ENCODE measurements at places on chromosomes 5 and 9.

- no peak for DNase-seq
Measured at GRCh38 chr5:54206580-54207229, 103.7 kb downstream of the ARL15 start.

DNA sequence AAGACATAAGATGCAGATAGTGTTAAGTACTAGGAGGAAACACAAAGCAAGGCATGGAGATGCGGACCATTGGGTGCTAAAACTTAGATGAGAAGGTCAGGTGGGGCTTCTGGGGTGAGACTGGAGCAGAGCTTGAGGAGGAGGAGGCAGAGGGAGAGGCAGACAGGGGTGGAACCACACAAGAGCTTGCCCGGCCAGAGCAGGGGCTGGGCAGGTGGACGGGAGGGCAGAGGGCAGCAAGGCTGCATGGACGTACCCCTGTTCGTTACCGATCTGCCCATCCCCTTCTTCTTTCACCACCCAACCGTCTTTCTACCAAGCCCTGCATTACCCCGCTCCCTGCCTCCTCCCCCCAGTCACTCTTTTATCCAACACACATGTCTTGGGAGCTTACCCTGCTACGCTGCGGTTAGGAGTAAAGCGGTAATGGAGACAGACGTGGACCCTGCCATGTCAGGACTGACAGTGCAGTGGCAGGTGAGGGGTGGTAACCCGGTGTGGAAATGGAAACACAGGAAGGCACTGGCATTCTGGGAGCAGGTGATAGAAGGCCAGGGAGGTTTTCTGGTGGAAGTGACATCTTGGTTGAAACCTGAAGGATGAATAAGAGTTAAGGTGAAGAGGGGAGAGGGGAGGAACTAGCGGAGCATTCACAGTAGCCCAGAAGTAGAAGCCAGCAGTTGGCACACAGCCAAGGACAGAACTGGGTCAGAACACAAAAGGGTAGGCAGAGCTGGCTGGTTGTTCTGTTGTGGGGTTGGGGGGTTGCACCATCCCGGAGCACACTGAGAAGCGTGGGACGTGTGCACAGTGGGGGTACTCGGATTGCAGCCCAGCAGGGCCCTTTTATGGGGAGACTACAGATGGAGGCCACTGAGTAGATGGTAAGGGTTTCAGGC lies 167.2 kb downstream of the CACNA1B start:
- no peak for DNase-seq

- DNase-seq, result no peak
Measured at GRCh38 chr9:80873861-80874260, 815.5 kb downstream of the TLE1 start.

GRCh38 chr5:74766418-74766848 lies 484 bp downstream of the GFM2 start:
- DNase-seq, result peak; percentile 52

- DNase-seq, result no peak
Measured at GRCh38 chr9:135601988-135602387, 37.4 kb downstream of the GLT6D1 start.

DNA sequence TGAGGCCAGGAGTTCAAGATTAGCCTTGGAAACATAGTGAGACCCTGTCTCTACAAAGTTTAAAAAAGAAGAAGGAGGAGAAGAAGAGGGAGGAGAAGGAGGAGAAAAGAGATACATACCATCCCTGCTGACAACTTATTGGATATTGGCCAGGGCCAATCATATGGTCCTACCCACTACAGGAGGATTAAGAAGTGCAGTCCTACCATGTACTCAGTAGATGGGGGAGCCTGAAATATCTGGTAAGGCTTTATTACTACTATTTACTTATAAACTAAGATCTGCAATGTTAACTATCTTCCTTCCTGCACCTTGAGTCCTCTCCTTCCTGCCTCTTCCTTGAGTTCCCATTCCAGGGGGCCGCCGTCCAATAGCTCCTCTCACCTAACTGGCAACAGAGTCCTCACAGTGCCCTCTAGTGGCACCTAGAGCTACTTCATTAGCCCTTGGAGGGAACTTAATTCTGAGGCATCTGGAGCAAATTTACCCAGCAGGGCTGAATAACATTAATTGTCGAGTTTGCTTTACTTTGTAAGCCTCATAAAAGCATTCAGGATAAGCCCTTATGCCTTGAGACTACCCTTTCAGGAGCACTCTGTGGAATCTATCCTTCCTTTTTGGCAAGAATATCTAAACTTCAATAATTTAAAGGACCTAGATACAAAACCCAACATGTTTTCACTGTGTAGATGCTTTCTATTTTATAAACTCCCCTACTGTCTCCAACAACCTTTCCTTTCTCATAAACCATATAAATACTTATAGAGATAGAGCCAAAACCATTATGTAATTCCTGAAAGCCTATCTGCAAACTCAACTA lies 39.1 kb upstream of the RANBP6 start:
- DNase-seq, result peak; percentile 71

GRCh38 chr5:66143473-66144073 lies 527 bp upstream of the SREK1 start:
- no peak for DNase-seq

- DNase-seq, result no peak
Measured at GRCh38 chr5:43043400-43043756, 3.3 kb upstream of the ANXA2R start.

DNA sequence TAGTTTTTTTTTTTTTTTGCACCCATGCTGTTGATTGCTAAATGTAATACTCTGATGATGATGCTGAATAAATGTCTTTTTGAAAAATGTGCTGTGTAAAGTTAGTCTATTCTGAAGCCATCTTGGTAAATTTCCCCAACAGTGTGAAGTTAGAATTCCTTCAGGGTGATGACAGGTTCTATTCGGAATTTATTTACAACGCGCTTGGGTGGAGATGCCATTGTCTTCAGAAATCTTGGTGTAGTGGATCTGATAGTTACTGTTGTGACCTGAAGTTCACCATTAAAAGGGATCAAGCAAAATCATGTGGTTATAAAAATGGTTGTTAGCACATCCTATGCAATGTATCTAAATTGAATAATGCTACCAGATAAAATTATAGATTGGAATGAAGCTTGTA lies 36.3 kb upstream of the DMRT1 start:
- no peak for DNase-seq

DNA sequence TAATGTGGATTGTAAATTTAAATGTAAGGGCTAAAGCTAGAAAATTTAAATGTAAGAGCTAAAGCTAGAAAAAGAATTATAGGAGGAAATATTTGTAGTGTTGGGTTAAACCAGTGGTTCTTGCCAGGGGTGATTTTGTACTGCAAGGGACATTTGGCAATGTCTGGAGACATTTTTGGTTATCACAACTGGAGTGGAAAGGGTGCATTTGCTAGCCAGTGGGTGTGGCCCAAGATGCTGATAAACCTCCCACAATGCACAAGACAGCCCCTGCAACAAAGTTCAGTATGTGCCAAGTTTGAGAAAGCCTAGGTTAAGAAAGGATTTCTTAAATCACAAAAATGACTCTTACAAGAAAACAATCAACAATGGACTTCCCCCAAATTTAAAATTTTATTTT lies 31.6 kb upstream of the ELL2 start:
- DNase-seq, result no peak

DNA sequence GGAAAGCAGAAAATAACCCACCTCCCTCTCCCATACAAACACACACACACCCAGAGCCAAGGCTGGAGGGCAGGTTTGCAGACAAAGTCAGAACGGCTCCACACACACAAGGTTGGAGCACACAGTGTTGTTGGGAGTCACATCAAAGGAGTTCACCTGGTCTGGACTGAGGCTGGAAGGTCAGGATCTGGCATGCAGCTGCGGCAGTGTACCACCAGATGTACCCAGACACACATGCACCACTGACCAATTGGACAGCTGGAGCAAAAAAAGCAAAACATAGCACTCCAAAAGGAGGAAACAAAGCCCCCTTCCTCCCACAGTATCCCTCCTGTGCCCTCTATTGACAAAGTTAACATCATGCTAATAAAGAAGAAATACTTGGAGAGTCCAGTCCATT lies 94.6 kb upstream of the KIF2A start:
- no peak for DNase-seq

- DNase-seq, result no peak
Measured at GRCh38 chr9:128862401-128862851, 19.3 kb downstream of the KYAT1 start.

DNA sequence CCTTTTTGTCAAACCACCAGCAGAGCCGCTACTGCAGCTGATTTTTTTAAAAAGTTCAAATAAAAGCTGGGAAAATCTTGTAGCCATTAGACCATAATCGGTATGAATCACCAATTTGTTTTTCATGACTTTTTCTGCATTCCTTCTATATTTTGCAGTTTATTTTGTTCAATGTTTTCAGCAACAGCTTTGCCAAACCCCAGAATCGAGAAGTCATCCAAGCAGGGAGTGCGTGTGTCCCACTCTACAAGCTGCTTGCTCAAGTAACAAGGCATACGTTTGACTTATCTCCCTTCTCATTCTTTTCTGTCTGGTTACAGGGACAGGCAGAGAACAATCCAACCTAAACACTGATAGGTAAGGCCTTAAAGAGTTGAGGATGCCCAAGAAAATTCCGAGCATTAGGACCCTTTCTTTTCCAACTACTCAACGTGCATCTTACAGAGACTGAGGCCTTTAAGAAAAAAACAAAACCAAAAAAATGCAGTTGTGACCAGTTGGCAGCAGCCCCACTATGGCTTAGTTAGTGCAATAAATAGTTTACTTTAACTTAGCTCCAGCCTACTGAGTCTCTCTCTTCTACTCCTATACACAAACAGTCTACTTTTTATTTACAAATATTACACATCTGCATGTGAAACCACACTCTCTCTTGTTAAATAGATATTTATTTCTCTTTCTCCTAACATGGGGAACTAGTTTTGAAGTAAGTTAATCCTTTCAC lies 134.7 kb upstream of the SLIT3 start:
- DNase-seq, result no peak

DNA sequence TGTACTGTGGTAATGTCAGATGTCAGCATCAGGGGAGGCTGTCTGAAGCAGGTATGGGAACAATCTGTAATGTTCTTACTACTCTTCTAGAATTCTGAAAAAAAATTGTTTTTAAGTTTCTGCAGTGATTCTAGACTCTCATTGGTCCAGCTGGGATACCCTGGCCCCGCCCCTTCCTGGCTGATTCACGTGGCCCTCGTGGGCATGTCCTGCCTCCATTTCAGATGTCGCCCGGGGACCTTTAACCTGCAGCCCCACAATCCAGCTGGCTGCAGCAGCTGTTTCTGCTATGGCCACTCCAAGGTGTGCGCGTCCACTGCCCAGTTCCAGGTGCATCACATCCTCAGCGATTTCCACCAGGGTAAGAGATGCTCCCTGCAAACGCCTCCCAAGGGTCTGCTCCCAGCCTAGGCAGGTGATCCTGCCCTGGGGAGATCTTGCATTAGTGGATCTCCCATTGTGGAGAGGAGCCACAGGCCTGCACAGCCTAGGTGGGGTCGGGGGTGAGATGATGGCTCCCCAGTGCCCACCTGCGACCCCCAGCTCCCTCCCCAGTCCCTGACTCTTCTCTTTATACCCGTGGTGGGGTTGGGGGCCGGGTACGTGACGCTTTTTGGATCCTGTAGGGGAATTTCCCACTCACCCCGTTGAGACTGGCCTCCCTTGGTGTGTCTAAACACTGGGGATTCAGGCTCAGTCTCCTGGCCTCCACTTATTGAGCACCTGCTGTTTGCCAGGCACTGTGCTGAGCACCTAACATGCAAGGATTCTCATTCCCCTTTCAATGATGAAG lies 36.5 kb downstream of the LAMC3 start:
- DNase-seq, result peak; percentile 9

- DNase-seq, result no peak
Measured at GRCh38 chr5:83101514-83101913, 24.2 kb downstream of the XRCC4 start.

DNA sequence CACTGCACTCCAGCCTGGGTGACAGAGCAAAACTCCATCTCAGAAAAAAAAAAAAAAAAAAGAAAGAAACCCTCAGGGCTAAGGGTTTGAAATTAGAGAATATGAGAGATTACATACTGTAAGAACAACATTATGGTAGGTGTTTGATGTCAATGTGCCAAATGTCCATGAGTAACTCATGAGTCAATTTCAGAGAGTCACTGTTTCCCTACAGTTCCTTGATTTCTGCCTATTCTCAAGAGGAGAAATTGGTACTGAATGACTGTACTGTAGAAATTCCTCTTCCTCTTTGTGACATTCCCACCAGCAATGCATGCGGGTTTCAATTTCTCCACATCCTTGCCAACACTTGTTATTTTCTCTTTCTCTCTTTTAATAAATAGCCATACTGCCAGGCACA lies 35.2 kb downstream of the MARVELD2 start:
- no peak for DNase-seq

GRCh38 chr5:157955541-157956172 lies 96.7 kb upstream of the CLINT1 start:
- DNase-seq, result no peak
